ENCODE measurements at places on chromosomes 7 and 10.

- no peak for DNase-seq
These were observed 259.7 kb upstream of the FERD3L start for GRCh38 chr7:19404912-19405329.

DNA sequence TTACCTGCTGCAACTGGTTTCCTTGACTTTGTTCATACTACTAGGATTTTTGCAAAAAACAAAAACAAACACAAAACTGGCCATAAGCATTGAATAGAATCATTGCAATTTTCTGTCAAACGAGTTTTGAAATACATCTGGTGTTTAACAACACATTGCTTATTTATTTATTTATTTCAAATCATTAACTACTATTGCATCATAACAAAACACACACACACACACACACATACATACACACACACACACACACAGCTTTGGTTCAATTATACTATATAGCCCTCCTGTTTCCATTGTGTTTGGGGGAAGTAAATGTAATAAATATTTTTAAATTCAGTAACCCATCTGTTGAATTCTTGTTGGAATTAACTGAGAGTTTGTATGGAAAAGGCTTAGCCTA is 43.8 kb downstream of the NRG3 start:
- no peak for DNase-seq

DNA sequence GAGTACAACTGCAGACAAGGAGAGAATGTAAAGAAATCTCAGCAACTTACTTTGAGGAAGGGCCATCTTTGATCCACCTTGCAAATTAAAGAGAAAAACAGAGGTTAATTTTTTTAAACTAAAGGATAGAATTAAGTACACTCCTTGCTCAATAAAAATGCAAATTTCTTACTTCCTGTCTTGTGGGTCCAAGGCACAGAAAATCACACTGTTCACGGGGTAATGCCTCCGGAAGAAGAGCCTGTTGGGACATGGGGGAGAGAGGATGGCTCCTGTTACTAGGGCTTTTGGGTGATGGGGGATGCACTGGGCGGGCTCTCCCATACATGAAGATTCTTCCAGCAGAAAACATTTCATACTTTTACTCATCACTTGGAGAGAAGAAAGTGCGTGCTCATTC is 301.8 kb downstream of the TNS3 start:
- no peak for DNase-seq

DNA sequence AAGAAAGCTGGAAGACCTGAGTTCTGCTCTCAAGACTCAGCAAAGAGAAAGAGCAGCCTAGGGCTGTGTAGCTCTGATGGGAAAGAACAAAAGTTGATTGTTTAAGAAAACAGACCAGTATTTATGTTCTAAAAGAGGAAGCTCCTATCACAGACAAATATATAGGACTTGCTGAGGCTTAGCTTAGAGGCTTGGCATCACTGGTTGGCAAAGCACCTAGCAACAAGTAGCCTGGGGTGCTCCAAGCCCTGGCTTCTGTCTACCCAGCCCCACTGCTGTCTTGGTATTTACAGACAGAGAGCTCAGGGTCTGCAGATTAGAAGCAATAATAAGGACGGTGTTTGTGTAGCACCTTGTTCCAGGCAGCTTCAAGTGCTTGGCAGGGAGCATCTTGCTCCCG is 36.9 kb upstream of the CCDC3 start:
- no peak for DNase-seq

DNA sequence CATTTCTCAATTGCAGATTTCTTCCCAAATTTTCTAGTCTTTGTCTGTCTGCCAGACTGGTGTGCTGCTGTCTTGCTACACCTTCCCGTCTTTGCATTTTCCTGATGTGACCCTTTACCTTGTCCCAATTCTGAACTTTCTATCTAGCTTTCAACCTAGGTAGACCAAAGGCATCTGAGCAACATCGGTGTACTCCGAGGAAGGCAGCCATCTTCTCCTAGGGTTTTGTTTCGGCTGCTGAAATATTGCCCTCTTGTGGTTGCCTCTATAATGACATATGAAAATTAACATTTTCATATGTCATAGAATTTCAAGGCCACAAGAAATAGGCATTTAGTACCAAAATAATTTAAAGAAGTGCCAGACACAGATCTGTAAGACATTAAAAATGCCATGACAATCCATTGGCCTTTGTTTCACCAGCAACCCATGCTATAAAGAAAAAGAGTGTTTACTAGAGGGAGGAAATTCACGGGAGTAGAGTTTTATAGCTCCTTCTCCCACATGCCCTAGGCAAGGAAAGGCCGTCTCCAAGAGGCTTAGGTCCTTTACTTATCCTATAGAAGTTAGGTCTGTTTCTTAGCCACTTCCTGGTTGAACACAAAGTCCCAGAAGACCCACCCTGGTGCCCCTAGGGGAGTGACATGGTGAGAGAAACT is 23.4 kb downstream of the OR9A2 start:
- DNase-seq = no peak

GRCh38 chr10:29850371-29850770 is 209.0 kb downstream of the JCAD start:
- DNase-seq = no peak
